Stimulated activated CD8-positive, alpha-beta memory T cell treated with anti-CD3 and anti-CD28 coated beads, Interleukin-2, amount 100 ng/mL, for 1 hour (primary cell): ENCODE measurements at places on chromosomes 3 and 15.

DNA sequence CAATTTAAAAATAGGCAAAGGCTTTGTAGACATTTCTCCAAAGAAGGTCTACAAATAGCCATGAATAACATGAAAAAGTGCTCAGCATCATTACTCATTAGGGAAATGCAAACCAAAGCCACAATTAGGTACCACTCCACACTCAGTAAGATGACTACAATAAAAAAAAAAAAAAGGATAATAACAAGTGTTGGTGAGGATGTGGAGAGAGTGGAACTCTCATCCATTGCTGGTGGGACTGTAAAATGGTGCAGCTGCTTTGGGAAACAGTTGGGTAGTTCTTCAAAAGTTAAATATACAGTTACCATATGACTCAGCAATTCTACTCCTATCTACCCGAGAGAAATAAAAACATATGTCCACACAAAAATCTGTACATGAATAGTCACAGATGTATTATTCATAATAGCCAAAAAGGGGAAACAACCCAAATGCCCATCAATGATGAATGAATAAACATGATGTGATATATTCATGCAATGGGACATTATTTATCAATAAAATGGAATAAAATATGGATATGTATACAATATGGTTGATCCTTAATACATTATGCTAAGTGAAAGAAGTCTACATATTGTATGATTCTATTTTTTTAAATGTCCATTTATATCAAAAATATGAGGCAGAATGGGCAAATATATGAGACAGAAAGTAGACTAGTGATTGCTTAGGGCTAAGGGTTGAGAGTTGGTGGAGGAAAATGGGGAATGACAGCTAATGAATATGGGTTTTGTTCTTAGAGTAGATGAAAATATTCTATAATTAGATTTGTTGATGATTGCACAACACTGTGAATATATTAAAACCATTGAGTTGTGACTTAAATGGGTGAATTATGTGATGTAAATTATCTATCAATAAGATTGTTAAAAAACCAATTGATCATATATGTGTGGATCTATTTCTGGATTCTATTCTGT, 66.1 kb upstream of the SMAD3 start:
- no peak for DNase-seq

GRCh38 chr15:39934397-39935071, 619 bp downstream of the EIF2AK4 start:
- DNase-seq = no peak

GRCh38 chr3:140602781-140603180, 75.1 kb upstream of the TRIM42 start:
- DNase-seq = no peak

- no peak for DNase-seq
Observed at GRCh38 chr3:126197854-126198584, 17.6 kb upstream of the ALDH1L1 start.

GRCh38 chr15:57308170-57308545, 68.1 kb upstream of the CGNL1 start:
- DNase-seq = no peak

DNA sequence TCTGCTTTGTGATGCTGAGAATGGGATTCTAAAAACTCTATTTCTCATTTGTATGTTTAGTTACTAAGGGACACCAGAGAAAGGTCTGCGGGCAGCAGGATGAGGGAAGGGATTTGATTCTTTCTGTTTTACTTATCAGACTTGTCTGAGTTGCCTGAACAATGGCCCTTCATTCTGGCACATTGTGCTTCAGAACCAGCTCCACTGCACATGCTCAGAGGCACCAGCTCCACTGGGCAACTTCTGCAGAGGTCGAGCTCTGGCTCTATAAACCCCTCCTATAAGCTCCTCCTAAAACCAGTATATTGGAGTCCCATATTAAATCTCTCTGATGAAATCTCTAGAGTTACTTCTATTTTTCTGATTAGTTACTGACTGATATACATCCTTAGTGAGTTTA, 453.2 kb upstream of the CDIN1 start:
- no peak for DNase-seq

DNA sequence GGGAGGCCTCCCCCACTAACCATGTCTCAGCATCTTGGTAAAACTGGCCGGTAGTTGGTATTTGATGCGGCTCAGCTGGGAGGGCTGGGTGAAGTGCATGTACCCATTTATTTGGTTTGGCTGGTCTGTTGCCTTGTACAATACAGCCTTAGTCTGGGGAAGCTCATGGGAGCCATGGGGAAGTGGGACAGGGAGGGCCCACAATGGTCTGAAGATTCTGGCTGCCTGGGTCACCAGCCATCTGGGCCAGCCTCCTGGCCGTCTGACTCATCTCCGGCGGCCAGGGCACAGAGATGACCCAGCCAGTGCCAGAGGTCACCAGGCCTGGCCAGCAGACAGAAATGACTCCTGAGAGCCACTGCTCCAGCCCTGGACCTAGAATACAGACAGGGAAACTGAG, 51.6 kb upstream of the SMAD6 start:
- DNase-seq = no peak

GRCh38 chr15:73691396-73691795, 7.2 kb downstream of the CD276 start:
- DNase-seq = no peak

GRCh38 chr3:181344331-181344730, 354.8 kb upstream of the DNAJC19 start:
- no peak for DNase-seq

- DNase-seq = no peak
Observed at GRCh38 chr3:124119056-124119716, 127.3 kb upstream of the ROPN1 start.

- DNase-seq = no peak
Observed at GRCh38 chr3:39727415-39727814, 82.0 kb upstream of the MYRIP start.

DNA sequence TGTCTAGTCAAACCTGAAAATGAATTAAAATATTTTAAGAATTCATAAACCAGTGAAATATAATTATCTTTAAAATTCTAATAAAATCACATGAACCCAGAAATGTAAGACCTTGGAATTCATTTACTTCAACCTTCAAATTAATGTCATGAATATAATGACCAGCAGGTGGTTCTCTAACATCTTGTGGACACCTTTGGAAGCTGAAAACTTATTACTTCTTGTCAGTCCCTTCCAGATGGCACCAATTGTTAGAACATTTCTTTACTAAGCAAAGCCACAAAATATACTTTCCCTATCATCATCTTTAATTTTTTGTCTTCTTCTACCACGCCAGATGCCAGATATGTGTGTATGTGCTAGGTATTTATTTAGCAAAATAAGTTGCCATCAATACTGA, 240.0 kb downstream of the MBNL1 start:
- no peak for DNase-seq

- no peak for DNase-seq
Observed at GRCh38 chr15:40775740-40776536, 6.2 kb downstream of the C15orf62 start.

DNA sequence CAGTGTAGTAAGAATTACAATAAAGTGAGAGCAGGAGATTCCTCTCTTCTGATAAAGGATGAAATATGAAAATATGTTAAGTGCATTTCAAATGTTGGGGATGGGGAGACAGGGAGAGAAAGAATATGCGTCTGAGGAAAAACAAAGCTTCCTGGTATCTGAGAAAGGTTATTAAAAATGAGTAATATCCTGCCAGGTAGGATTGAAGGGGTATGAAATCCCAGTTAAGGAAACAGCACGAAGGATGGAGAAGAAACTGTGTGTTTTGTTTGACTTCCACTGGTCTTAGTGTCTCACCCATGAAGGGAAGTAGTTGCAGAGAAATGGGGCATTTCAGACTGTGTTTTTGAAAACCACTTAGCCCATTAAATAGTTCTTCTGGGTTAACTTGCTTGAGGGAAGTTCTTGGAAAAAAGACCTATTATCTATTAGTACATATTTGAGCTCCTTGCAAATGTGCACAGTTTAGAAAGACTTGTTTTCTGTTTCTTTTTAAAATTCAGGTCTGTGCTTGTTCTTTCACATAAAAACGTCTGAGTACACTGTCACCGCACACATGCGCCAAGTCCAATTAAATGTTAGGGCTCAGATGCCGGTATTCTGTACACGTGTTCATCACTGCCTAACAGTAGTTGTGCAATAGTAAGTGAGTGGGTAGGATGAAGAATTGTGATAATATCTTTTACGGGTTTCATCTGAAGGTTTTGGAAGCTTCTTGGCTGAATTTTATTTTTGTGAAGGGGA, 196.1 kb upstream of the P2RY1 start:
- no peak for DNase-seq

GRCh38 chr3:157087780-157088600, 72.0 kb downstream of the CCNL1 start:
- DNase-seq = no peak

GRCh38 chr15:90839187-90840071, 29.0 kb upstream of the FURIN start:
- DNase-seq = no peak

DNA sequence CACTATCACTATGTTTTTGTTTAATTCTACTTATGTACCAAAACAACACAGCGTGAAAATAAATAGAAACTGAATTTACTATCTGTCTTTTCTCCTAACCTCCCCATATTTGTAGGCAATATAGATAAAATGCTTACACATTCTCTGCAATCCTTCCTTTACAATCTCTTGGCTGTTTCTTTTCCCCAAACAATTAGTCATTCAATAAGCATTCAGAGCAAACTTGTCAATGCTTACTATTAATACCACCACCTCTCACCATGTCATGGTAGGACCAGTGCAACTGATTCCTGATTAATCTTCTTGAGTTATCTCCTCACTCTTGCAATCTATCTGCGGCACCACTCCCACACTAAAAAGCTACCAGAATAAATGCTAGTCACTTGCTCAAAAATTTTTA, 74.0 kb upstream of the TTBK2 start:
- DNase-seq = no peak

- DNase-seq = no peak
Observed at GRCh38 chr3:106566277-106566676, 697.5 kb upstream of the CBLB start.

- no peak for DNase-seq
Observed at GRCh38 chr15:64209680-64210334, 47.0 kb upstream of the PPIB start.

DNA sequence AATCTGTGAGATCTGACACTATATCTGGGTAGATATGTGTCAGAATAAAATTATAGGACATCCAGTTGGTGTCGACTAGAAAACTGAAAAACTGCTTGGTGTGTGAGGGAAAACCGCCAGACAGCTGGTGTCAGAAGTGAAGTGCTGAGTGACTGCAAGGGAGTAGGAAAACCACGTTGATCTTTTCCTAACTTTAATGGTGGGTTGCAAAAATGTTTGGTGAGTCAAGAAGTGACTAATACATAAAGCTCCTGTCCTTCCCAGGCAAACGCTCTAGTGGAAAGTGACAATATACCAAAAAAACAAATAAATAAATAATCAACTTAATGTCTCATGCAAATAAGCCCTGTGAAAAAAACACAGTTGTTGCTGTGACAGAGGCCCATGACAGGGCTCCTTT, 7.3 kb upstream of the CD96 start:
- no peak for DNase-seq

DNA sequence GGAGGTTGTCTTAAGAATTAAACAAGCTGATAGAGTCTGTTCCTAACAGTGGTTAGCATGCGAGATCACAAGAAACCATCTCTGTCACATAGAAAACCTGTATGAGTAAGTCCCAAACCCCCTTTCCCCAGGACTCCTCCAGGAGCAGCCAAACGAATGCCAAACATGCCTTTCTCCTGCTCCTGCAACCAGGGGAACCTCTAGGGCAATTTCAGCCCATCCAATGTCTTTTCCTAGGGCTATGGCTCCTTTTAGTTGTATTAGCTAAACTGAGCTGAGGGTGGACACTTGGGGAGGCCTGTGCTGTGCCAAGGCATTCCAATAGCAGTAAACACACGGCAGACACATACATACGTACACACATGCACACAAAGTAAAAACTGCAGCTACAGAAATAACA, 36.5 kb upstream of the TIMP4 start:
- DNase-seq = no peak

- DNase-seq = no peak
Observed at GRCh38 chr3:111617912-111618601, 22.9 kb upstream of the ZBED2 start.

- DNase-seq = no peak
Observed at GRCh38 chr3:101944308-101944707, 95.0 kb downstream of the NFKBIZ start.

DNA sequence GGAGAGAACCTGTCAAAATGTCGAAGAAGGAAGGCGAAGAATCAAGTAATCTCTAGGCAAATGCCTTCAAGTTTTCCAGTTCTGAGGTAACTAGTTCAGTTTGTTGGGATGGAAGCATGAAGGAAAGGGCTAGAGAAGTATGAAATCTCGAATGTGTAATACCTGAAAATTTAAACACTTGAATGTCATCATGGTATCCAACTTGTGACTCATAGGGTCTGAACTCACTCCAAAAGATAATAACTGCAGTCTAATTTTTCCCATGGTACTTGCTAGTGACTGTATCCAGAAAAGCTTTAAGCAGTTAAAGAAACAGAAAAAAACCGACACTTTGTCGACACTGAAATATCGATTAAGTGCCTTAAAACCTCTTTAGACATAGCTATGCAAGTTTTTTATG, 102.9 kb upstream of the CHRM5 start:
- no peak for DNase-seq

DNA sequence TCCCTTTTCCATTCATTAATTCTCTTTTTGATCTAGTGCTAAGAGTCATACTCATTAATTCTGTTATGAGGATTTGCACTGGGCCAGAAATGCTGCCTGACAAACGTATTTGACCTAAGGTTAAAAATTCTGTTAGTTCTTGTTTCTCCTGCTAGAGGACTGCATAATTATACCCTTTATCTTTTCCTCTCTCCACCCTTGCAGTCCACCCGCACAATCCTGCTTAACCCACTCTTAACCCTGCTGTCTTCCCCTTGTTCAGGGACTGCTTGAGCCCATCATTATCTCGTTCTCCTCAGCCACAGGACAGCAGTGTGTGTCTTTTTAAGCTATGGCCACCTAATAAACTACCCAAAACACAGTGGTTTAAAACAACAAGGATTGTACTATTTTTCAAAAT, 31.1 kb upstream of the DYNC1LI1 start:
- no peak for DNase-seq

DNA sequence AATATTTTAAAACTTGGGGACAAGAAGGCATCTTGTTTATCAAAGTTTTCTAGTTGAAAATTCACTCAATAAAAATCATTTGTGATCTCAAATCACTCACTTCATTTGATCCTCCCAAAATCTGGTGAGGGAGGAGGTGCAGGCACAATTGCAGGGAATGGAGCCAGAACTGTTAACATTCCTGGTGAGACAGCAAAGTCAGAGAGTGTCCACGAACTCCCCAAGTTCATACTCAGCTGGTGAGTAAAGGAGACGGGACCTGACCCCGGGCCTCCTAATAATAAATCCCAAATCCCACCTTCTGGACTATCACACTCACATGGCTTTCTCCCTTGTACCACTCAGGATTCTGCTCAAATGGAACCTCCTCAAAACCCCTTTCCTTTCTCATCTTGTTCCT, 252.3 kb upstream of the LRTM1 start:
- DNase-seq = no peak

DNA sequence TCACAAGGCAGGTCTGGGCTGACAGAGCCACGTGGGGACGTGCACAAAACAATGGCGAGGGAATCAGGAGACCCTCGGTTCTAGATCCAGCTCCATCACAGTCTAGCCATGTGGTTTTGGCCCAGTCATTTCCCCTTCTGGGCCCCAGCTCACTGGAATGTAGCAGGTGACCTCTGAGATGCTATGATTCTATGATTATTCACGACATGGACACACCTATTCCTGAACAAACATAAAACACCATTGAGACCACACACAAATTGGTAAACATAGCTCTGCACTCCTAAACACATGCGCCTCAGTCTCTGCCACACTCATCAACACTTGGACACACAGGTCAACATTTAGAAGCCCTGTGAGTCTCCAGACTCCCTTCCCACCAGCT, 9.0 kb downstream of the IGDCC4 start:
- no peak for DNase-seq
